ENCODE measurements at places on chromosomes 1 and 21. TPM values are rescaled to one million over a fixed set of nuclear protein-coding genes. Genes with fewer than 3 reads are reported as not detected.
A peak's percentile ranks its signal among the peaks of the same experiment; 100 is the strongest.

- no peaks in the 10 kb centered on the region for H3K36me3 ChIP-seq
- no peak overlapping the region for H3K27ac ChIP-seq
- no peaks in the 10 kb centered on the region for H3K27me3 ChIP-seq
- no peak for DNase-seq
These were observed 113.4 kb downstream of the GRIK3 start for GRCh38 chr1:36920801-36921405.

- H3K4me1 ChIP-seq, result no peaks in the 10 kb centered on the region
- no peaks in the 10 kb centered on the region for H3K36me3 ChIP-seq
- no peak overlapping the region for H3K4me3 ChIP-seq
- no peak overlapping the region for H3K27ac ChIP-seq
- DNase-seq, result peak; percentile 84
- H3K27me3 ChIP-seq, result no peaks in the 10 kb centered on the region
These were observed 12.0 kb downstream of the PPFIA4 start for GRCh38 chr1:203038217-203038741.

Gene LZIC
- 48.6 TPM for total RNA-seq

DNA sequence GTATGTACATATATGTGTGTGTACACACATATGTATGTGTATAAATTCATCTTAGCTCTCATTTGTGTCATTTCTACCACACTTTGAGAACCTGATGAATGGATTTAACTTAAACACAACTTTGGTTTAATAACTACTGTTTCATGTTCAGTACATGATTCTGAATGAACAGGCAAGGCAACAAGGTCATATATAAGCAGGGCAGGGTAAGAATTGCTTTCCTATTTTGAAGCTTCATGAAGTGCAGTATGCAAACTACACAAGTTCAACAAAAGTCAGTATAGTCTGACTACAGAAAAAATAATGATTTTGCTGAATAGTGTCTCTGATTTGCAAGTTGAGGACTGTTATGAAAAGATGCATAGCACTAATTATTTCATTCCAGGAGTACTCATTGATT lies 127.6 kb downstream of the KCNK2 start:
- no peaks in the 10 kb centered on the region for H3K27me3 ChIP-seq
- H3K27ac ChIP-seq, result no peak overlapping the region
- H3K4me1 ChIP-seq, result no peaks in the 10 kb centered on the region
- H3K36me3 ChIP-seq, result no peaks in the 10 kb centered on the region
- H3K4me3 ChIP-seq, result no peak overlapping the region

Gene FAM78B
- 13.9 TPM for total RNA-seq

DNA sequence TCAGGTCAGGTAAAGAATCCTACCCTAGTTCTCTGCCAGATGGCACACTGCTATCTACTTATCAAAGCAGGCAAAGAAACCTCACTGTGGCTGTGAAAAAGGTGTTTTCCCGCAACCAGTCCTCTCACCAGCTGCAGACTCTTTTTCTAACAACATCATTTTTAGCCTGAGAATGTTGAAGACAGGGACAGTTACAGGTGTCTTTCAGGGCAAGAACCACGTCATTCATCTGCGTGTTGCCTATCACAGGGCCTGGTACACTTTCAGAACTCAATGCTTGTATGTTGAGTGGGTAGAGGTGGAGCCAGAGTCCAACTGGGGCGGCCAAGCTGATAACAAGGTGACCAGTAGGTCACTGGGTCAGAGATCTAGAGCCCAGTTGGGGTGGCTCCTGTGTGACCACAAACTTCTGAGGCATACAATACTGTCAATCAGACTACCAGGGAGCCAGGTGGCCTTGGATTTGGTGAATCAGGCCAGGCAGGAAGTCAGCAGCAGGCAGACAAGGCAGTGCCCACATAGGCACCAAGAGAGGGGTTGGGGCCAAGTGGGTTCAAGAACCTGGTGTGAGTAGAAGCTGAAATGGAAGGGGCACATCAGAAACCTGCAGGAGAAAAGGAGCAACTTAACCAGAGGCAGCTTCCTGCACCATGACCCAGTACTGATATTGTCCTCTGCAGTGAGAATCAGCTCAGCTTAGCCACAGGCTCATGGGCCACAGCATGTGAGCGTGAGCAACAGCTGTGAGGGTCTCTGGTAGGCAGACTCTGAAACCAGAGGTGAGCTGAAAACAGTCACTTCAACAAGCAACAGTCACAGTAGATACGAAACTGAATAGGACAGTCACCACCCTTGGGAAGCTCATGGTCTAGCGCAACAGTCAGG lies 123.6 kb downstream of the DTL start:
- peaks cover 3% of the 10 kb centered on the region for H3K4me1 ChIP-seq
- H3K4me3 ChIP-seq, result no peak overlapping the region
- no peaks in the 10 kb centered on the region for H3K36me3 ChIP-seq

- H3K27ac ChIP-seq, result peak overlapping the region; percentile 60
- H3K36me3 ChIP-seq, result no peaks in the 10 kb centered on the region
- H3K4me3 ChIP-seq, result peak overlapping the region; percentile 84
- H3K27me3 ChIP-seq, result no peaks in the 10 kb centered on the region
These were observed 729 bp upstream of the CDCA8 start for GRCh38 chr1:37691497-37692077.

GRCh38 chr1:228372183-228373003 lies 34.2 kb downstream of the TRIM11 start:
- no peaks in the 10 kb centered on the region for H3K27me3 ChIP-seq
- no peak overlapping the region for H3K4me3 ChIP-seq
- H3K4me1 ChIP-seq, result peaks cover 37% of the 10 kb centered on the region
- peak; percentile 46 for DNase-seq
- H3K27ac ChIP-seq, result no peak overlapping the region

DNA sequence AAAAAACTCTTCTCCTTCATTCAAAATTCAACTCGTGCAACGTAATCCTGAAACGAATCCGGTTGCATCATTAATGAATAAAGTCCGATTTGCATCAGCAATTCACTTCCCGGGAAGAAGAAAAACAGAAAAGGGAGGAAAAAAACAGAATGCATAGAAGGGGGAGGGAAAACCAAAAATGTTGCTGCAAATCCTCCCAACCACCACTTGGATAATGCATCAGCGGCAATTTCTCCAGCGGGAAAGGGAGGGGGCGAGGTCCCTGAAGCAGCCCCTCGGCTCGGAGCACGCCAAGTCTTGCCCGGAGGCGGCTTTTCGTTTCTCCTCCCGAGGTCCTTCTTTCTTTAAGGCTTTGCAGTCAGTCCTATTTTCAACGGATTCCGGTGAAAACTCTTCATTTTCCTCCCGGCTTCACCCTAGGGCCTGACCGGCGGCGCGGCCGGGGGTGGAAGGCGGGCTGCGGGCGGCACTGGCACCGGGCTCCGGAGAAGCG lies 723 bp downstream of the CDC42BPA start:
- no peaks in the 10 kb centered on the region for H3K36me3 ChIP-seq
- H3K4me3 ChIP-seq, result peak overlapping the region; percentile 75
- DNase-seq, result peak; percentile 69
- no peaks in the 10 kb centered on the region for H3K27me3 ChIP-seq
- H3K4me1 ChIP-seq, result peaks cover 5% of the 10 kb centered on the region

Gene SLC35F3
- 0.87 TPM for total RNA-seq

DNA sequence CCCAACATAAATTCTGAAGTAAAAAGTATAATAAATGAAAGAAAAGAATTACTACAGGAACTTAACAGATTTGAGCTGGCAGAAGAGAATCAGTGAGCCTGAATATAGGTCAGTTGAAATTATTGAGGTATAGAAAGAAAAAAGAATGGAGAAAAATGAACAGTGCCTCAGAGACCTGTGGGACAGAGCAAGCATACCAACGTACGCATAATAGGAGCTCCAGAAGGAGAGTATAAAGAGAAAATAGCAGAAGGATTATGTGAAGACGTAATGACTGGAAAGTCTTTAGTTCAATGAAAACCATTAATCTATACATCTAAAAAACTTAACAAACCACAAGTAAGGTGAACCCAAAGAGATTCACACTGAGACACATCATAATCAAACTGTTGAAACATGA lies 261.8 kb downstream of the DYRK1A start:
- no peaks in the 10 kb centered on the region for H3K36me3 ChIP-seq
- H3K4me3 ChIP-seq, result no peak overlapping the region
- peaks cover under 1% of the 10 kb centered on the region for H3K4me1 ChIP-seq

GRCh38 chr1:167305706-167306277 lies 85.1 kb downstream of the POU2F1 start:
- H3K27ac ChIP-seq, result no peak overlapping the region
- H3K4me1 ChIP-seq, result no peaks in the 10 kb centered on the region
- H3K4me3 ChIP-seq, result no peak overlapping the region
- no peak for DNase-seq
- no peaks in the 10 kb centered on the region for H3K27me3 ChIP-seq

Gene AIM2
- 1.9 TPM for total RNA-seq

Gene CFHR2
- not detected for total RNA-seq

Gene AKNAD1
- 8.1 TPM for total RNA-seq

Gene CD1C
- total RNA-seq, result 1.2 TPM

Gene AIRE
- 0.68 TPM for total RNA-seq

GRCh38 chr1:39328095-39328494 lies 123.6 kb downstream of the MACF1 start:
- peak overlapping the region; percentile 79 for H3K27ac ChIP-seq
- no peaks in the 10 kb centered on the region for H3K27me3 ChIP-seq
- no peak for DNase-seq
- peaks cover 3% of the 10 kb centered on the region for H3K4me1 ChIP-seq
- H3K36me3 ChIP-seq, result no peaks in the 10 kb centered on the region
- H3K4me3 ChIP-seq, result no peak overlapping the region

GRCh38 chr1:207807326-207807689 lies 55.5 kb downstream of the CD46 start:
- no peaks in the 10 kb centered on the region for H3K36me3 ChIP-seq
- no peak for DNase-seq
- peaks cover 9% of the 10 kb centered on the region for H3K4me1 ChIP-seq
- H3K27ac ChIP-seq, result peak overlapping the region; percentile 36

DNA sequence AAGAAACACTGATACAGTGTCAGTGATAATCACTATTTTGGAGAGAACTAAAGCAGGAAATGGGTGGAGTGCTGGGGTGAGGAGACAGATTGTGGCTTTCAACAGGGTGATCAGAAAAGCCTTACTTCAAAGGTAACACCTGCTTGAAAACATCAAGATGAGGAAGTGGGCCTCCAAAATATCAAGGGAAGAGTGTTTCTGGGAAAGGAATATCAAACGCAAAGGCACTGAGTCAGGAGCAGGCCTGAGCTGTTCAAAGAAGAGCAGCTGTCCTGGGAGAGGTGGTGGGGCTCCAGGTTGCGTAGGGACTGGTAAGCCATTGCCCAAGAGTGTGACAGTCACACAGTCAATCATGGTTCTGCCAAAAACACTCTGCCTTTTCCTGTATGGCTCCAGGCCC lies 47.1 kb upstream of the ATP1A1 start:
- no peak overlapping the region for H3K27ac ChIP-seq
- H3K27me3 ChIP-seq, result no peaks in the 10 kb centered on the region
- no peak for DNase-seq
- no peak overlapping the region for H3K4me3 ChIP-seq
- H3K36me3 ChIP-seq, result no peaks in the 10 kb centered on the region

DNA sequence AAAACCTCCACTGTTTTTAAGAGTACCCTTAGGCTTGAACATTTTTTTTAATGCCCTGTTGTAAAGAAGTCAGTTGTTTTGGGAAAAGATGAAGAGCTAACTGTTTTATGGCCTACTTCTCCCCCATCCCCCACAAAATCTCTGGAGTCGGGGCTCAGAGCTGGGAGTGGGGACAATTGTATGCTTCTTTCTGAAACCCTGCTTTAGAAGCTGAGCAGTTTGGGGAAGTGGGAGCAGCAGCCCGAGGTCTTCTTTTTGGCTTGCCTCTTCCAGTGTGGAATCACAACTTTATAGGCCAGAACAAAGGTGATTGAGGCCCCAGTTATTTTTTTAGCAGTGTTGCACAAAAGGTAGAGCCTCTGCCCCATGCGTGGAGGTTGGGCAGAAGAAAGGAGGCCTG lies 25.2 kb downstream of the PPP2R5A start:
- H3K4me3 ChIP-seq, result no peak overlapping the region
- H3K27ac ChIP-seq, result no peak overlapping the region
- H3K4me1 ChIP-seq, result no peaks in the 10 kb centered on the region
- H3K36me3 ChIP-seq, result no peaks in the 10 kb centered on the region
- no peaks in the 10 kb centered on the region for H3K27me3 ChIP-seq

Gene MYOC
- total RNA-seq, result 1.3 TPM

GRCh38 chr1:197306381-197307062 lies 38.5 kb downstream of the CRB1 start:
- H3K4me1 ChIP-seq, result no peaks in the 10 kb centered on the region
- no peak overlapping the region for H3K27ac ChIP-seq
- H3K27me3 ChIP-seq, result no peaks in the 10 kb centered on the region
- H3K4me3 ChIP-seq, result no peak overlapping the region
- no peaks in the 10 kb centered on the region for H3K36me3 ChIP-seq

Gene RBBP4
- total RNA-seq, result 296 TPM

DNA sequence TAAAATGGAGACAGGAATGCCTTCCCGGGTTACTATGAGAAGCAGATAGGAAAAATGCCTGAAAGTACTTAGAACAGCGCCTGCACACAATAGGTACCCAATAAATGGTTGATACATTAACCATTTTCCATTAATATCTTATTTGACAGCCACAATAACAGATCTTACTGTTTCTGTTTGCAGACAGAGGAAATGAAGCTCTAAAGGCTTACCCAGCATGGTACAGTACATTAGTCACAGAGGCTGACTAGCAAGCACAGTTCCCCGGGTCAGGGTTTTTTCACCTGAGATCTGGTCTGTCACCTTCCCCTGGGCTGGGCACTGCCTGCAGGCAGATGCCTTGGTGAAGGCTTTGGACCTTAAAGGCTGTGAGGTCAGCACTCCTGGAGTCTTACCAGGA lies 2.9 kb downstream of the TRIM63 start:
- H3K4me3 ChIP-seq, result no peak overlapping the region
- no peak overlapping the region for H3K27ac ChIP-seq
- DNase-seq, result no peak
- no peaks in the 10 kb centered on the region for H3K4me1 ChIP-seq
- H3K36me3 ChIP-seq, result no peaks in the 10 kb centered on the region

Gene TSSK3
- 25.7 TPM for total RNA-seq

DNA sequence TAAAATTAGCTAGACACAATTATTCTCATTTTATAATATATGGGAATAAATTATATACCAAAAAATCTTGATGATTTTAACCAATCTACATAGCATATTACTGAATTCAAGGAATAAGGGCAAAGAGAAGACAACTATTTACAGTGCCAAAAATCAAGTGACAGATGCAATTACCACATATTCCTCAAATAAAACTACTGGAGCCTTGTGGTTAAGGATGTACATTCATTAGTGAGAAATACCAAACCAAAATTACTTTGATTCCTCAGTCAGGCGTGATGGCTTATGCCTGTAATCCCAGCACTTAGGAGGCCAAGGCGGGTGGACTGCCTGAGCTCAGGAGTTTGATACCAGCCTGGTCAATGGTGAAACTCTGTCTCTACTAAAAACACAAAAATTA lies 68.8 kb upstream of the RBM34 start:
- no peaks in the 10 kb centered on the region for H3K4me1 ChIP-seq
- H3K27ac ChIP-seq, result no peak overlapping the region
- no peaks in the 10 kb centered on the region for H3K27me3 ChIP-seq
- no peaks in the 10 kb centered on the region for H3K36me3 ChIP-seq
- no peak overlapping the region for H3K4me3 ChIP-seq

All from testis (tissue), 5 donors.